Activated gamma-delta T cell (primary cell): ENCODE measurements at places on chromosomes 7 and 10.

DNA sequence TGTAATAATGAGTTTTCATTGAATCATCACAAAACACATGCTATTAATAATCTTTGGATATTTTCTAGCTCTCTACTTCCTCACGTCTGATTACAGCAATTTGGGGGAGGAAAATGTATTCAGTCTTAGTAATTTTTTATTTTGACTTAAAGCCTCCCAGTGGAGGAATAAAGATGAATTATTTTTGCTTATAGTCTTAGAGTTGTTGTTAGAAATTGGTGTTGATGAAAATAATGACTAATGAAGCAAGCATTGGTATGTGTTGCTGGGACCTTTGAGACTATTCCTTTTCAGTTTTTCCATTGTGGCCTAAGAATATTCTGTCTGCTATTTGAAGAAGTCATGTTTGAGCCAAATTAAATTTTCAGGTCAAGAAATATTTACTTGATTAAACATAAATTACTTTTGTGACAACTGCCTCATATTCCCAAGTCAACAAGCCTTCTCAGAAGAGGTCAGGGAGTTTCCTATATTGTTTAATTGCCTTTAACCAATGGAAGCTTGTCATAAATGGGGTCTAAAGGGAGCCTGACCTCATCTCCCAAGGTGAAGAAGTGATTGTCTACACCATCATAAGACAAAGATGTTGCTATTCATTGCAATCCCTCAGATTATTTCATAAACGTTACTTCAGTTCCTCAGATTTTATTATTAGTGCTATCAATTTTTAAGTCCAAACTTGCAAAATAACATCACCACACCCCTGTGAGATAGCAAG lies 90.0 kb downstream of the ST7 start:
- DNase-seq: no peak

DNA sequence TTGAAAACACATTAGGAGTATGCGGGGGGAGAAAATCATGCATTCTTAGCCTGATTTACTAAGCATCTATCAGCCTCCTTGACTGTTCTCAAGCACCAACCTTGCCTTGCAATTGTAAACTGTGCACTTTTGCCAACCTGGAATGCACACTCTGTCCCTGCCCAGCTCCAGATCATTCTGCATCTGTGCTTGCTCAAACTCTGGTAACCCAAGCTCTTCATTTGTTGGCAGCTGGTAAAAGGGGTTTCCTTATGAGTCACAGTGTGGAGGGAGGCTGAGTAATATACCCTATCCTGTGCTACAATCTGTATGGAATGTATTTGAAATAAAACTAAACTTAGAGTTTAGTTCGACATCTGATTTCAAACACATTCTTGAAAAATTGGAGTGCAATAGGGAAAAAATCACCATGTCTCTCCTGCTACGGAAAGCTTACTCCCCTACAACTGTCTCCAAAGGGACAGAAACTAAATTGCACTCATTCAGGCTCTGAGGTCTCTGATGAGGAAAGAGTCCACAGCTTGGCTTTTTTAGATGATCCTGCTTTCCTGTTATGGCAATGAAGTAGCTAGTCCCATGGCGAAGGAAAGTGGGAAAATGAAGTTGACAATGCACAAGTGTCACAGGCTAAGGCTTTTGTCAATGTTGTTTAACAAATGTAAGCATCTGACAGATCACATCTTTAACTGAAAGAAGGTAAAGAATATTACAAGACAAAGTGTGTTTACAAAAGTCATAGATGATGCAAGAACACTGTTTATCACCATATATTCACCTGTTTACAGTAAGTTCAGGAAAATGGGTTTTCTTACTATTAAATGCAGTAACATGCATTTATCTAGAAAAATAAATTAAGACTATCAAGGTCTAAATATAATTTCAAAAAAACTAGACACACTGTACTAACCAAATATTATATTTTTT lies 61.9 kb downstream of the TES start:
- DNase-seq: no peak

DNA sequence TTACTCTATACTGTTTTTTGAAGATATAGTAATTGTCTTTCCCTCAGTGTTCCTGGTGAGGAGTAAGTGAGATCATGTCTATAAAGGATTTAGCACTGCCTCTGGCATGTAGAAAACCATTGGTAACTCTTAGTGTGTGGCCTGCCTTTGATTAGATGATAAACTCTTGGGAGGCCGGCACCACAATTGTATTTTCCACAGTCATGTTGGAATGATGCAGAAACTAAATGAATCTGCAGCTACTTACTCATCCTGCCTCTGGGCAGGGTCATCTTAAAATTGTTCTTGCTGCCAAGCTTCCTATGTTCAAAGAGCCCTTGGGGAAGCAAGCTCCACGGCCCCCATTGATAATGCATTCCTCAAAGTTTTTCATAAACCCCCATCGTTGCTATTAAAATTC lies 204.6 kb downstream of the ANKRD7 start:
- no peak for DNase-seq

DNA sequence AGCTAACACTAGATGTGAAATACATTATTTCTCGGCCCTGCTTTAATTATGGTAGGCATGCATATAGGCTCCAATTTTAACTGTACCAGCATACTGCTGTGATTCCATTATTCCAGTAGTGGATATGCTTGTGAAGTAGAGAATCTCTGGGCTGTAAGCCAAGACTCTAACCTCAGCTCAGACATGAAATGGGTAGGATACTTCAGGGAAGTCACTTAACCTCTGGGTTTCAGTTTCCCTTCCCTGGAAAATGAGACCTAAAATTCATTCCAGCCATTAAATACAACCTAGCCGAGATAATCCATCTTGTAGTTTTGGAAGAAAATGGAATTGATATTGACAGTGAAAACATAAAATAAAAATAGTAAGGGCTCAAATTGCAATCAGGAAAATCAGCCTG lies 59.6 kb upstream of the TRIL start:
- DNase-seq: no peak

DNA sequence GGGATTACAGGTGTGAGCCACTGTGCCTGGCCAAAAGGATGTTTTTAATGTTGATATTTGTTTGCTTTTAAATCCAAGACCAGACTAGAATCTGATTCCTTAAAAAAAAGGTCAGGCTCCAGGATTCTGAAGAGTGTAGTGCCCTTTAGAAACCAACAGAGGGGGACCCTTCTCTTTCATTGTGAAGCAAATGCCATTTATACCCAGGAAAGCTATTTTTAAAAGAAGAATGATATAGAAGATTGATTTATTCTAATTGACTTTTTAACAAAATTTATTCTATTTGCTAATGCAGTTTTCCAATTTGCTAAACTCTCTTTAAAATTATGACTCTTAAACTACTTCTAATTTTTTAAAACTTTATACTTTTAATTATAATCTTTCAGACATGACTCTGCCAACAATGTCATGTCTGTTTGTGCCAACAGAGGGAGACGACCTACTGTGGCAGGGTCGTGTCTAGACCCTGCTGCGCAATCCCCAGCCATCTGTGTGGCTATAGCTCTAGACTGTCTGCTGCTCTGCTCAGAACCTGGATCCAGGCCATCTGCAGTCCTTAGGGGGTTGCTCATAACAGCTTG lies 201.0 kb upstream of the IMMP2L start:
- no peak for DNase-seq

DNA sequence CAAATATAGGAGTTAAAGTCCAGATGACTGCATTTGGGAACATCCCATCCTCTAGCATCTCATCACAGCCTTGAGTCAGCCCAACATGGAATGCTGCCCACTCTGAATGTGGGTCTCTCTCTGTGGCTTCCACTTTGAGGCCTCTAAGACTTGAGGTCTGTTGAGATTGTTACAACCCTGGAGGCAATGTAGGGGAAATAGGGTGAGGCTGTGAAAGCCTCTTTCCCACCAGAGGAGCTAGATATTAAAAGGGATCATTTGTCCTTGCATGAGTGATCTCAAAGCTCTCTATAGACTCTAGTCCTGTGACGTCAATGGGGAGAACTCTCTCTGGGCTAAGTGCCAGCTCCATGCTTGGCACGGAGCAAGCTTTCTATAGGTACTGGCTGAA lies 6.4 kb upstream of the GOLGA7B start:
- no peak for DNase-seq

- DNase-seq: no peak
Observed at GRCh38 chr7:79820387-79820786, 314.2 kb upstream of the GNAI1 start.

DNA sequence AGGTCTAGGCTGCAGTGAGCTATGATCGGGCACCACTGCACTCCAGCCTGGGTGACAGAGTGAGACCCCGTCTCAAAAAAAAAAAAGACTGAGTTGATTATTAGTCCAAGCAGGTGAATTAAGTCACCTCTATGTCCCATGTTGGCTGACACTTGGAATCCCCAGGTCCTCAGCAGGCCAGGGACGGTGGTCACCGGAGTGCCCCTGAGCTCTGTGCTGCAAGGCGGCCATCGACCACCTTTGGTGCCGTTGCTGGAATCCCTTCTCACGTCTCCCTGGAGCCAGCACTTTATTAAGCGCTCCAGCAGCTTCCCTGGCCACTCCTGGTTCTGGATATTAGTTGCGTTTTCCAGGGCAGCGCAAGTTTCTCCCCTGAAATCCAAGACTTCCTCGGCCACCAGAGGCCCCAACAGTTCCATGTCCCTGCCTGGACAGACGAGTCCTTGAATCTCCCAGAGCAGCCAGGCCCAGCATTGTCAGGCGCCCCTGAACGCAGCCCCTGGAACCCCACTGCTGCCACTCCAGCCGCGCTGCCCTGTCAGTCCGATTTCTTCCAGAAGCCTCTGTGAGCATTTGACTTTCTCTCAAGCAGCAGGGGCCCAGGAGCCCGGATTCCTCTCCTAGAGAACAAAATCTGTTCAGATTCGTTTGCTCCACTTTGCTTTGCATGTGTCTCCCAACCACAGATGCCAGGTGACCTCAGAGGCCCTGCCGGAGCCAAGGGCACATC lies 38.4 kb upstream of the FOXL3 start:
- no peak for DNase-seq

DNA sequence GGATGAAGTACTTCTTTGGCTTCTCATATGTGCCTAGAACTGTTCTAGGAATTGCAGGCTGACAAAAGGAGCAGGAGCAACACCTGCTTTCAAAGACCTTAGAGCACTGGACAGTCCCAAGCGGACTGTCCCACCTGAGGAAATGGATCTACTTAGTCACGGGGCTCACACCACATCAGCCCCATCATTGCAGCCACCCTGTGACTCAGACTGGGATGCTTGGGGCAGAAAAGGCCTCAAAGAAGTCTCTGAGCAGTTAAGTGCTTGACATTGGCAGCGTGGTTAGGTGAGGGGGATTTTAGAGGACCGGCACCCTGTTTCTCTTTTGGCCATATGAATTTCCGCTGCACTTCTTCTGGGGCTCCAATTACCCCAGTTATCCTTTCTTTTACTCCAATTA lies 256.6 kb downstream of the USP6NL start:
- DNase-seq: no peak

DNA sequence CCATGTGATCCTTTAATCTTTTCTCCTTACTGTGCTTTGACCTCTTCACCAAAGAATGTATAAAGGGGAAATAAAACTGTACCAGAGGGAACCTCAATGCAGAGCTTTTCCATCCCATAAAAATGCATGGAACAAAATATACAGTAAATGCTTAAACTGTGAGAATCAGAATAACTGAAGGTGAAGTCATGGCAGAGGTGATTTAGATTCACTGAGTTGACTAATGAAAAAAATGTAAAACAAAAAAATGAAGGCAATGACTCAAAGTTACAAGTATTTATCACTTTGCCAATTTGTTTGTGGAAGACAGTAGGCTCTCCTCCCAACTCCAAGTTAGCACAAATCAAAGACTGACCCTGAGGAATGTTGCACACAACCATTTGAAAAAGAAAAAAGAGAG lies 1331.6 kb upstream of the SORCS1 start:
- DNase-seq: no peak

- DNase-seq: no peak
Observed at GRCh38 chr10:61958805-61959204, 57.3 kb downstream of the ARID5B start.

DNA sequence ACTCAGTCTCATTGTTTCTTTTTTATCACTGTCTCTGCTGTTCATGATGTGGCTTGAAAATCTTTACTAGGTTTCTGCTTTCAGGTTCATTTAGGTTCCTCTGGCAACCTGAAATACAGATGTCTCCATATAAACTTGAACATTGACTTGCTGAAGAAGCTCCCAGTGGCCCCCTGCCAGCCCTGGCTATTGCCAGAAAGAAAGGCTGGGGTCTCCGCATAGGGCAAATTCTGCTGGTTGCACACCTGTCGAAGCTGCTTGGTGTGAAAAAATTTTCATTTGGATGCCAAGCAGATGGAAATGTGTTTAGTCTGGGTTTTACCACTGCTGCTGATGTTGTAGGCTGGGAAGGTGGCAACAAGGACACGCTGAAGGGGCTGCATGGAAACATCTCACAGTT lies 826.7 kb upstream of the GHITM start:
- DNase-seq: no peak

DNA sequence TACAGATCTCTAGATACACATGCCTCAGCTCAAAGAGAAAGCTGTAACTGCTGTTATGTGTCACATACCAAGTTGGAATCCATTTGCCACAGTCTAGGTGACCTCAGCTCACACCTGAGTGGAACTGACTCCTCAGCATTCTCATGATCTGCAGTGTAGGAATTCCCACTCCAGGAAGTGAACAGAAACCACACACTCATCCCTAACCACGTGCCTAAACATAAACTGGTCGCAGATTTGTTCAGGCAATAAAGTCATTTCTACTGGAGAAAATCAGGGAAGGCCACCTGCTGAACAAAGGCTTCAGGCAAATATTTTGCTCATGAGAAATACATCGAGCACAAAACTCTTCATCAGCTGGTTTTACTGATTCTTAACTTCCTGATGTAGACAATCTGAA lies 23.0 kb upstream of the ZMYND11 start:
- DNase-seq: no peak

- DNase-seq: no peak
Observed at GRCh38 chr7:112580717-112581435, 100.1 kb downstream of the LSMEM1 start.

DNA sequence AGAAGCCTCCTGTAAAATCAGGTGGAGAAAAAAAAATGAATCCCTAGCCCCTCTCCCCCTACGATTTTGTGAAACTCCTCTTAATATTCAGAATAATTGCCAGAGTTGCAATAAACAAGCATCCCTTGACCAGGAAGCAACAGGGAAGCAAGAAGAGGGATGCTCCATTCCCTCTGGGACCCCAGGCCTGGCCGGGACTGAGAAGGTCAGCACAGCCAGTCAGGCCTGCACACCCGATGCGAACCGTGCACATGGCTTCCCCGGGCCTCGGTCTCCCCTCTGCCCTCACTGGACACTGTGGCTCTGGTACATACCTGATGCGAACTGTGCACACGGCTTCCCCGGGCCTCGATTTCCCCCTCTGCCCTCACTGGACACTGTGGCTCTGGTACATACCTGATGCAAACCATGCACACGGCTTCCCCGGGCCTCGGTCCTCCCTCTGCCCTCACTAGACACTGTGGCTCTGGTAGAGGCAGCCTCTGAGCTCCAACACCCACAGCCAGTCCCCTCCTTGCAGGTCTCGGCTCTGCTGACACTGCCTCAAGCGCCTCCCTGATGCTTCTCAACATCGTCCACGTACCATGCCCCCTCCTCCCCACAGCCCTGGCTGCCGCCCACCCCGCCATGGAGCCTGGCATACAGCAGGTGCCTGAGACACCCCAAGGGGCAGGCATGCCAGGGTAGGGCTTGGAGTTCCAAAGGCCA lies 138.6 kb downstream of the DIP2C start:
- DNase-seq: no peak

- DNase-seq: no peak
Observed at GRCh38 chr7:21960922-21961321, 15.2 kb upstream of the CDCA7L start.

- DNase-seq: no peak
Observed at GRCh38 chr10:128365156-128365725, 239.0 kb upstream of the MKI67 start.
